ENCODE measurements at places on chromosomes 12 and 14.
A peak's percentile ranks its signal among the peaks of the same experiment; 100 is the strongest.

DNA sequence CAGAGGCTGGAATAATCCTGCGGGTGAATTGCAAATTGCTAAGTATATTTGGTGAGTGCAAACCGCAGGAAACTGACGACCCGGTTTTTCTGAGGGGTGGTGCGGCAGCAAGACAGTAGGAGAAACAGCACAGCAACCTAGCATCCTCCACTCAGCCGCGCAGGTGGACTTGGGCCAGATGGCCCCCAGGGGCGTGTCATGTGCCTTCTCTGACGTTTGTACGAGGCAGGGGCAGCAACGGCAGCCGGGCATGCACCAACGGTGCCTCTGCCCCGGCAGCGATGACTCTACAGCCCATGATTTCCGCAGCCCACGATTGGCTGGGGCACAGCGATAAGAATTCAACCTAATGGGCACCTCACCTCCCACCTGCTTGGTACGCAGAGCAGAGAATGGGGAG lies 11.1 kb upstream of the CLEC2A start:
- no peaks in the 10 kb centered on the region for H3K27me3 ChIP-seq
- H3K4me1 ChIP-seq: no peaks in the 10 kb centered on the region
- no peak overlapping the region for H3K27ac ChIP-seq
- H3K36me3 ChIP-seq: no peaks in the 10 kb centered on the region

GRCh38 chr12:15977999-15978951 lies 67.1 kb downstream of the DERA start:
- DNase-seq: no peak
- H3K4me3 ChIP-seq: no peak overlapping the region
- no peaks in the 10 kb centered on the region for H3K36me3 ChIP-seq
- peak overlapping the region; percentile 2 for H3K27ac ChIP-seq
- H3K27me3 ChIP-seq: no peaks in the 10 kb centered on the region

DNA sequence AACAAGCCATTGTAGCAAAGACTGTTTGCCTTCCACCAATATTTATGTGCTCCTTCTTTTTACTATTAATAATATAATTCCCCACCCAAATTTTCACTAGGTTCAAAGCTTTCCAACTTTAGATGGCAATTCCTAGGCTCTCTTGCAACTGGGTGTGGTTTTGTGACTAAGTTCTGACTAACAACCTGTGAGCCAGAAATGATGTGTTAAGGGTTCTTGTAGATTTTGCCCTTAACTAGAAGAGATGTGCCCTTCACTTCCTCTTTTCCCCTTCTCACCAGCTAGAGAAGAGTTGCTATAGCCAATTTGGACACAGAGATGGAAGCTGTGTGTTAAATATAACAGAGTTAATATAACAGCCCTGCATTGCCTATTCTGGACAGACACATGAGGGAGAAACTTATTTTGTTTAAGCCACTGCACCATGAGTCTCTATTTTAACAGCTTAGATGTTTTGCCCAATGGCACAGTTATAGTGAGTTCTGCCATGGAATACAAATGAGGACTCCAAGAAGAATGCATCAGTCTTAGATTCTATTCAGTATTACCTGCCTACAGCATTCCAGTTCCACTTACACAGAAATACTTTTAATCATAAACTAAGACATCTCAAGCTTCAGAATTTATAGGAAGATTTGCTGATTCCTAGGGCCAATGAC lies 216.2 kb downstream of the DUSP6 start:
- no peak for DNase-seq
- H3K36me3 ChIP-seq: no peaks in the 10 kb centered on the region
- no peak overlapping the region for H3K27ac ChIP-seq
- no peaks in the 10 kb centered on the region for H3K27me3 ChIP-seq
- no peaks in the 10 kb centered on the region for H3K4me1 ChIP-seq
- no peak overlapping the region for H3K4me3 ChIP-seq

GRCh38 chr12:52018433-52019112 lies 11.8 kb downstream of the TAMALIN start:
- no peaks in the 10 kb centered on the region for H3K36me3 ChIP-seq
- no peaks in the 10 kb centered on the region for H3K27me3 ChIP-seq
- no peak overlapping the region for H3K27ac ChIP-seq
- H3K4me1 ChIP-seq: no peaks in the 10 kb centered on the region

- no peaks in the 10 kb centered on the region for H3K36me3 ChIP-seq
- H3K4me1 ChIP-seq: no peaks in the 10 kb centered on the region
- no peak overlapping the region for H3K4me3 ChIP-seq
- no peak for DNase-seq
These were observed 15.1 kb downstream of the PPM1H start for GRCh38 chr12:62919838-62920237.

DNA sequence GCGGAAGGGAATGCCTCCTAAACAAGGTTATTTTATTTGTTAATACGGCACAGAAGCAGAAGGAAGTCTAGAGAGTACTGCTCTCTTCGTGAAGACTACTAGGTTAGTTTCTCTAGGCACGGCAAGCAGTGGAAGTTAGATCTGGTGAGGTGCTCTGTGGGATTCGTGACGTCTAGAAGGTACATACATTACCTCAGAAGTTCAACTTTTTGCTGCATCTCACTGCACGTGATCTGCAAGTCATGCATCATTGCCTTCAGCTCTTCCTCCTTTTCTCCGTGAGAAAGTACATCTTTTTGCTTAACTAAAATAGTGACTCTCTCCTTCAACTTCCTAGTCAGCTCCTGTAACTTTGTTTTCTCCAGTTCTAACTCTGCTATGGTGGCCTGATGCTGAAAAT lies 74.7 kb downstream of the NIN start:
- no peaks in the 10 kb centered on the region for H3K4me1 ChIP-seq
- peaks cover 10% of the 10 kb centered on the region for H3K36me3 ChIP-seq
- no peaks in the 10 kb centered on the region for H3K27me3 ChIP-seq
- H3K4me3 ChIP-seq: no peak overlapping the region

GRCh38 chr14:39233680-39234326 lies at the start of gene MIA2:
Gene MIA2, plus strand, starts transcription at chr14:39233915. Its CDS starts 200 bp downstream, at chr14:39234115.
- peaks cover 7% of the 10 kb centered on the region for H3K4me1 ChIP-seq
- no peak within 1 kb of the TSS for H3K27ac ChIP-seq
- H3K36me3 ChIP-seq: no peaks in the 10 kb centered on the region
- no peak within 1 kb of the TSS for H3K4me3 ChIP-seq
- no peaks in the 10 kb centered on the region for H3K27me3 ChIP-seq

- H3K4me3 ChIP-seq: no peak overlapping the region
- no peaks in the 10 kb centered on the region for H3K27me3 ChIP-seq
- DNase-seq: no peak
- peaks cover 43% of the 10 kb centered on the region for H3K4me1 ChIP-seq
- no peaks in the 10 kb centered on the region for H3K36me3 ChIP-seq
These were observed 17.1 kb downstream of the SYNE3 start for GRCh38 chr14:95499354-95499750.

- H3K27me3 ChIP-seq: no peaks in the 10 kb centered on the region
- H3K4me3 ChIP-seq: no peak overlapping the region
- DNase-seq: no peak
- H3K4me1 ChIP-seq: peaks cover 15% of the 10 kb centered on the region
These were observed 85.7 kb downstream of the AKAP6 start for GRCh38 chr14:32414808-32415255.

DNA sequence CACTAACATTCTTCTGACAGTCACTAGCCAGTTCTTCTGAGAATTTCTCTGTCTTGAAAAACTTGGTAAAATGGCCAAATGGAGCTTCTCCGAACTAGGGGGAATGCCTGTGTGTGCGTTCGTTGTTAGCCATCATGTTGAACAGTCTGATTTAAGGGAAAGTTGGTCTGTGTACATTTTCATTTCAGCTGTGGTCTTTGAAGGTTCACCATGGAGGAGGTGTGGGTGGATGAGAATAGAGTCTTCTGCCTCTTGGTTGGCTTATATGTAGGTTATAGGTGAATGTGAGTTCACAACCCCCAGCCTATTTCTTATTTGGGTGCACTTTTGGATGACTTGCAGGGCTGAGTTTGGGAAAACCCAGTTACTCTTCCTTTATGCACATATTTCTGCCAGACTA lies 12.9 kb downstream of the ETV6 start:
- H3K36me3 ChIP-seq: no peaks in the 10 kb centered on the region
- DNase-seq: no peak
- H3K4me1 ChIP-seq: peaks cover 78% of the 10 kb centered on the region
- no peak overlapping the region for H3K4me3 ChIP-seq
- no peaks in the 10 kb centered on the region for H3K27me3 ChIP-seq
- H3K27ac ChIP-seq: peak overlapping the region; percentile 87

Data from thyroid gland (tissue), 4 donors.